ENCODE measurements at places on chromosomes 2 and 18.

DNA sequence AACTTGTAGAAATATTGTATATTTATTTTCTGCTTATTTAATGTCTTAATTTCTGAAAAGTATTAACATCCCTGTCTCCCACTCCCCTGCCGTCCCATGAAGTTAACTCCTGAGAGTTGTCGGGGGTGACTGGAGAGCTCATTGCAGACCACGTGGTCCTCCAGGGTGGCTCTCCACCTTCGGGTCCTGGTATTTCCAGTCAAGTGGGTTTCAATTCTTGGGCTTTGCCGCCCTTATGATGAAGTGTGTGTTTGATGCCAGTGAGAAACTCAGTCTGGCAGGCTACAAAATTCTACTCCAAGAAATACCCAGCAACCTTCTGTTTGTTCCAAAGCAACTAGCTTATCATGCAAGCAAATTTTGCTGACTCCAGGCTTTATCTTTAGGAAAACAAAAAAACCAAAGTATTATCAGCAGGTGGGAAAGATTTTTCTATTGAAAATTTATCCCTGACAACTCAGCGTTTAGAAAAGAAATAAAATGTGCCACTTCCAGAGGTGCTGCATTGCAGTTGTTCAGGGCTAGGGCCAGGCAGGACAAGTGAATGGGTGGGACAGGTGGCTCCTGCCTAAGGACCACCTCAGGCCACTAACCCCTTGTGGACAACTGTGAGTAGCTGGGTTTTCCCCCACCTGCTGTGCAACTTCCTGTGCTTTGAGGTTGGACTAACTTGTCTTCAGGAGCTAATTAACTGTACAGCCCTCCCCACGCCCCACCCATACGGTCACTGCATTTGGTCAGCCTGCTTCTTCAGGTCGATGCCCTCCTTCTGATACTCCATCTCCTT is 46.6 kb downstream of the BCL2L11 start:
- DNase-seq = no peak
- H3K27me3 ChIP-seq = no peaks in the 10 kb centered on the region
- no peaks in the 10 kb centered on the region for H3K36me3 ChIP-seq
- no peak overlapping the region for H3K27ac ChIP-seq

GRCh38 chr18:56289381-56289780 is 349.0 kb downstream of the TXNL1 start:
- no peak overlapping the region for H3K4me3 ChIP-seq
- no peaks in the 10 kb centered on the region for H3K27me3 ChIP-seq
- no peak overlapping the region for H3K27ac ChIP-seq
- no peak for DNase-seq
- peaks cover 8% of the 10 kb centered on the region for H3K4me1 ChIP-seq

- no peaks in the 10 kb centered on the region for H3K27me3 ChIP-seq
- DNase-seq = no peak
- no peak overlapping the region for H3K4me3 ChIP-seq
- H3K4me1 ChIP-seq = peaks cover 3% of the 10 kb centered on the region
- no peak overlapping the region for H3K27ac ChIP-seq
- H3K36me3 ChIP-seq = no peaks in the 10 kb centered on the region
Observed at GRCh38 chr18:7681298-7681697, 114.2 kb downstream of the PTPRM start.

- H3K36me3 ChIP-seq = no peaks in the 10 kb centered on the region
- 0 out of 2 replicates have a peak, but pooled peaks cover 3% of the 10 kb centered on the region for H3K27me3 ChIP-seq
- no peak overlapping the region for H3K27ac ChIP-seq
- H3K4me3 ChIP-seq = no peak overlapping the region
- no peak for DNase-seq
Observed at GRCh38 chr18:56001576-56001975, 413.6 kb upstream of the TCF4 start.

GRCh38 chr2:129707800-129708199 is 271.7 kb upstream of the RAB6C start:
- DNase-seq = no peak
- H3K4me1 ChIP-seq = no peaks in the 10 kb centered on the region
- no peak overlapping the region for H3K27ac ChIP-seq
- H3K36me3 ChIP-seq = no peaks in the 10 kb centered on the region
- no peak overlapping the region for H3K4me3 ChIP-seq

DNA sequence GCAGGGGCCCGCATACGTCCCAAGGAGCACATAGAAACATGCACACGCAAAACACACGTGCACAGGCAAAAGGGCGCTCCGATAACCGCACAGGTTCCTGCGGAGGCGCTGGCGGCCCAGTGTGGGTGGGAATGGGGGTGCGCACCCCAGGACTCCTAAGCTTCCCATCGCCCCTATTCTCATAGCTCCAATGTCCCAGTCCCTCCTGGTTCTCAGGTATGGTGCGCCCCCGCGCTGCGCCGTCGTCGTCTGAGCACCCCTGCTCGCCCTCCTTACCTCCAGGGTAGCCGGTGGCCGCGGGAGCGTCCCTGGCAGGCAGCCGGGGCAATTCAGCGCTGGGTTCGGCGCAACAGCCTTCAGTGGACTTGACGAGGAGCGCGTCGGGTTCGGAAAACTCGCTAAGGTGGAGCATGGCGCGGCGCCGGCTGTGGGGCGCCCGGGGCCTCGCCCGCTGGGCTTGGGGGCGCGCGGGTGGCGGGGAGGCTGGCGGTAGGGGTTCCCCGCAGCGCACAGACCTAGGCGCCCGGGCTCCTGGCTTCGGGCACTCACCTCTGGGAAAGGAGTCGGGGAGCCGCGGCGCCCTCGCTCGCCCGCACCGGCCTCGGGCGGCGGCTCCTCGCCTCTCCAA is 328 bp downstream of the EGR4 start:
- H3K4me3 ChIP-seq = peak overlapping the region; percentile 35
- peaks cover 19% of the 10 kb centered on the region for H3K4me1 ChIP-seq
- no peaks in the 10 kb centered on the region for H3K36me3 ChIP-seq

GRCh38 chr2:186405842-186406241 is 80.2 kb upstream of the ZC3H15 start:
- H3K4me3 ChIP-seq = no peak overlapping the region
- H3K27me3 ChIP-seq = no peaks in the 10 kb centered on the region
- H3K36me3 ChIP-seq = no peaks in the 10 kb centered on the region
- H3K27ac ChIP-seq = no peak overlapping the region
- H3K4me1 ChIP-seq = no peaks in the 10 kb centered on the region

GRCh38 chr18:49547701-49548100 is 14.2 kb upstream of the LIPG start:
- DNase-seq = peak; percentile 59
- no peak overlapping the region for H3K4me3 ChIP-seq
- peak overlapping the region; percentile 78 for H3K27ac ChIP-seq
- H3K4me1 ChIP-seq = peaks cover 20% of the 10 kb centered on the region

DNA sequence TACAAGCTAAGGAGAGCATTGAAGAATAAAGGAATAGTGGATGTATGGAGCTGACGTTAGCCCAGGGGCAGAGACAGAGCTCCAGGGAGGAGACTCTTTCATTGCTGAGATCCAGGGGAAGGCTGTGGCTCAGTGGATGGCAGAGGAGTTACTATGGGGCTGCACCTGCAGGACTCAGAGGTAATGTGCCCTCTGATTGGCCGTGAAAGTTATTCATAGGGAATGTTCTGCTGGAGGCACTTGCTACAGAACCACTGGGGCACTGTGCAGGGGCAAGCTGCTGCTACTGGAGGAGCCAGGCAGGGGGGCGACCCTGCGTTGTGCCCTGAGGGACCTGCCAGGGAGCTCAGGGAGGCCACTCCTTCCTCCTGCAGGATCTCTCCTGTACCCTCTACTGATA is 199.2 kb downstream of the PTPRM start:
- H3K27me3 ChIP-seq = no peaks in the 10 kb centered on the region
- H3K36me3 ChIP-seq = no peaks in the 10 kb centered on the region
- no peaks in the 10 kb centered on the region for H3K4me1 ChIP-seq
- no peak overlapping the region for H3K27ac ChIP-seq

GRCh38 chr2:10193276-10193795 is 70.8 kb downstream of the RRM2 start:
- no peak overlapping the region for H3K27ac ChIP-seq
- peaks cover 10% of the 10 kb centered on the region for H3K36me3 ChIP-seq
- no peak for DNase-seq
- no peaks in the 10 kb centered on the region for H3K27me3 ChIP-seq
- no peak overlapping the region for H3K4me3 ChIP-seq

DNA sequence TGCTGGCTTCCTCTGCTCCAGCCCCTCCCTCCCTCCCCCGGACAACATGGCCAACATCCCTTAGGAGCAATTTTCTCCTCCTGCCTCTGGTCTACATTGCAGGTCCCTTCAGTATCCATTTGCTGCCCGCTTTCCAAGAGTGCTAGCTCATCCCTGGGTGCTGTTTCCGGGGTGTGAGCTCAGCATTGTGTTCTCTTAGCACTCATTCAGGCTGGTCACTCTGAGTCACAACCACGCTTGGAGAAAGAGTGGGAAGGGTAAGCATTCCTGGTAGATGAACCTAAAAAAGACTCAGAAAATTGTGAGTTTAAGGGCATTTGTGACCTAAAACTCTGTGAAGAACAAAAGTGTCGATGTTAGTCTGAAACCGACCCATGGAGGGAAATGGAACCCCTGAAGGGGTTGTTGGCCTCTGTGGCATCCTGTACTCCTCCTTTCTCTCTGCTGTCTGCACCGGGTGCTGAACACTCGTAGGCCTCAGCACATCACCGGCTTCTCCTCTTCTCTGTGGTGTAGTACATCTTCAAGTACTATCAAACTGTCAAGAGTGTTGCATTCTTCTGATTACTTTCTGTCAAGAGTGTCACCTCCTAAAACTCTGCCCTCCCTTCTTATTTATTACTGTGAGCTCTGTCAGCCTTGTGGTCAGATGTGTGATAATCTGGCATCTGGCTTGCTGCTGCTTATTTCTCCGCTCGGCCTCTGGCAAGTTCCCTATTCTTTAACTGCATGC is 73.0 kb downstream of the CTNNA2 start:
- H3K27me3 ChIP-seq = no peaks in the 10 kb centered on the region
- peak; percentile 71 for DNase-seq
- H3K27ac ChIP-seq = 0 out of 2 replicates have a peak overlapping the region, but pooled peaks have one; percentile 4
- H3K4me1 ChIP-seq = no peaks in the 10 kb centered on the region
- no peaks in the 10 kb centered on the region for H3K36me3 ChIP-seq

- no peaks in the 10 kb centered on the region for H3K4me1 ChIP-seq
- no peak overlapping the region for H3K27ac ChIP-seq
Observed at GRCh38 chr2:220374282-220374681, 746.9 kb downstream of the SLC4A3 start.

GRCh38 chr2:154343282-154343681 is 355.2 kb upstream of the KCNJ3 start:
- no peaks in the 10 kb centered on the region for H3K27me3 ChIP-seq
- no peaks in the 10 kb centered on the region for H3K36me3 ChIP-seq
- no peak overlapping the region for H3K4me3 ChIP-seq
- no peak overlapping the region for H3K27ac ChIP-seq

GRCh38 chr2:14336759-14337382 is 295.6 kb upstream of the LRATD1 start:
- H3K4me3 ChIP-seq = no peak overlapping the region
- DNase-seq = no peak
- H3K4me1 ChIP-seq = no peaks in the 10 kb centered on the region
- H3K36me3 ChIP-seq = no peaks in the 10 kb centered on the region

GRCh38 chr2:73163483-73164367 is 38.6 kb upstream of the NOTO start:
- no peaks in the 10 kb centered on the region for H3K36me3 ChIP-seq
- no peak overlapping the region for H3K27ac ChIP-seq
- no peak overlapping the region for H3K4me3 ChIP-seq
- no peaks in the 10 kb centered on the region for H3K4me1 ChIP-seq

DNA sequence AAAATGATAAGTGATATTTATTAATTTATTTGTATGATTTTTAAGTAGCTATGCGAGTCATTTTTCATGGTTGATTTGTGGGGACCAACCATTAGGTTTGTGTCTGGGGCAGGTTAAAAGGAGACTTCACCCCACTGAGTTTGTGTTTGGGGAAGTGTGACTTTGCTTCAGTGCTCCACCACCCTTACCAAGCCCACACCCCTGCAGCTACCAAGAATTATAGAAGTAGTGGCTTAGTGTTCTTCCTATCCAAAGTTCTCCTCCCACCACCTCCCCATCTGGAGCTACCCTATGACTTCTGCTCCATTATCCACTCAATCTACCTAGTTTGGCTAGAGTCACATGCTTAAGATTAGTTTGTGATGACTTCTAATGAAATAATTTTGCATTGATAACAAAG is 182.1 kb upstream of the ZEB2 start:
- H3K27me3 ChIP-seq = no peaks in the 10 kb centered on the region
- H3K36me3 ChIP-seq = no peaks in the 10 kb centered on the region
- DNase-seq = no peak
- H3K4me3 ChIP-seq = no peak overlapping the region
- peaks cover 11% of the 10 kb centered on the region for H3K4me1 ChIP-seq

DNA sequence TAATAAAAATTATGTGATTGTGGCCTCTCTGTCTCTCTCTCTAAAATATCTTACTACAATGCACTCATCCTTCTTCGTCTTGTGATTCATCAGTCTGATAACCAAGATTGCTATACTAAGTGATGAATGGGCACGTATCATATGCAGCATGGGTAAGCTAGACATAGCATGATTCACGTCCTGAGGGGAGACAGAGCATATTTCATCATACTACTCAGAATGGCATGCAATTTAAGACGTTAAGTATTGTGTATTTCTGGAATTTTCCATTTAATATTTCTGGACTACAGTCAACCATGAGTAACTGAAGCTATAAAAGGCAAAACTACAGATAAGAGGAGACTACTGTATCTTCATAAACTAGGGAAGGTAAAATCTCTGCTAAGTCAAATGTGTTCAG is 97.0 kb upstream of the CD226 start:
- H3K4me1 ChIP-seq = peaks cover 17% of the 10 kb centered on the region
- H3K36me3 ChIP-seq = peaks cover 7% of the 10 kb centered on the region
- peak; percentile 59 for DNase-seq
- H3K4me3 ChIP-seq = no peak overlapping the region
- peak overlapping the region; percentile 56 for H3K27ac ChIP-seq

DNA sequence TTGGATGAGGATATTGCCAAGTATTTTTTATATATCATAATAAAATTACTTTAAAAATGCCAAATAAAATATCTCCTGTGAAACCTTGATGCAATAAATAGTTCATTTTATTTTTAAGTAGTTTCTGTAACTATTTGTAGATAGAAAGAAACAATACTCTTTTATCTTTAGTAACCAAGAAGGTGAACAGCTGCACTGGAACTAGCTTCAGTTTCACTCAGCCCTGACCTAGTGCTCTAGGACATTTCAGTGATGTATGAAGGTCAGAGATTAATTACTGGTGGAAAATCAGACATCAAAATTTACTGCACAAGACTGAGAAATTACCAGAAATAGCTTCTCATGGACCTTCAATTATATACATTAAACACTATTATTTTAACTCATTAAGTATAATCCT is 1305.0 kb downstream of the CNTNAP5 start:
- H3K4me1 ChIP-seq = no peaks in the 10 kb centered on the region
- no peaks in the 10 kb centered on the region for H3K27me3 ChIP-seq
- no peak for DNase-seq
- no peak overlapping the region for H3K27ac ChIP-seq
- H3K4me3 ChIP-seq = no peak overlapping the region

GRCh38 chr2:205775097-205775877 is 93.0 kb downstream of the NRP2 start:
- no peak overlapping the region for H3K4me3 ChIP-seq
- no peak for DNase-seq
- no peaks in the 10 kb centered on the region for H3K27me3 ChIP-seq
- no peak overlapping the region for H3K27ac ChIP-seq
- peaks cover 22% of the 10 kb centered on the region for H3K4me1 ChIP-seq

- H3K36me3 ChIP-seq = no peaks in the 10 kb centered on the region
- H3K27me3 ChIP-seq = no peaks in the 10 kb centered on the region
- H3K4me3 ChIP-seq = no peak overlapping the region
- no peaks in the 10 kb centered on the region for H3K4me1 ChIP-seq
- H3K27ac ChIP-seq = no peak overlapping the region
Observed at GRCh38 chr2:99725820-99726219, 236.0 kb upstream of the REV1 start.

GRCh38 chr2:52391621-52392020 is 1359.7 kb upstream of the NRXN1 start:
- no peaks in the 10 kb centered on the region for H3K36me3 ChIP-seq
- no peaks in the 10 kb centered on the region for H3K27me3 ChIP-seq
- no peak for DNase-seq
- no peak overlapping the region for H3K4me3 ChIP-seq

Measured in SJSA1 (cell line).